ENCODE measurements at places on chromosomes 4 and X.

DNA sequence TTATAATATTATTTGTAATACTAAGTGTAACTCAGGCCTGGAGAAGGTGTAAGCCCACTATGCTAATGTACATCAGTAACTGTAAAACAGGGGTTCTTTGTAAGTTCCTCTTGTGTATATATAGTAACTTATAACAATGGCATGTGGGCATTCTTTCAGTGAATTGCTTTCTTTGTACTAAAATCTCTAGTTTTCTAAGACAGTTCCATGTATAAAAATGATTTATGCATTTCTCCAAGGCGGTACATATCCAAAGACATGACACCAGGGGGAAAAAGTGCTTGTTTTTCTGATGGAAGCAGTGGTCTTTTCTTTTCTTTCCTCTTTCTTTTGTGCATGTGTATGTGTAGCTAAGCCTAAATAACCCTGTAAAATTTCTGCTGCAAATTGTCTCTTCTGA lies 702.4 kb upstream of the GRID2 start:
- DNase-seq = no peak

DNA sequence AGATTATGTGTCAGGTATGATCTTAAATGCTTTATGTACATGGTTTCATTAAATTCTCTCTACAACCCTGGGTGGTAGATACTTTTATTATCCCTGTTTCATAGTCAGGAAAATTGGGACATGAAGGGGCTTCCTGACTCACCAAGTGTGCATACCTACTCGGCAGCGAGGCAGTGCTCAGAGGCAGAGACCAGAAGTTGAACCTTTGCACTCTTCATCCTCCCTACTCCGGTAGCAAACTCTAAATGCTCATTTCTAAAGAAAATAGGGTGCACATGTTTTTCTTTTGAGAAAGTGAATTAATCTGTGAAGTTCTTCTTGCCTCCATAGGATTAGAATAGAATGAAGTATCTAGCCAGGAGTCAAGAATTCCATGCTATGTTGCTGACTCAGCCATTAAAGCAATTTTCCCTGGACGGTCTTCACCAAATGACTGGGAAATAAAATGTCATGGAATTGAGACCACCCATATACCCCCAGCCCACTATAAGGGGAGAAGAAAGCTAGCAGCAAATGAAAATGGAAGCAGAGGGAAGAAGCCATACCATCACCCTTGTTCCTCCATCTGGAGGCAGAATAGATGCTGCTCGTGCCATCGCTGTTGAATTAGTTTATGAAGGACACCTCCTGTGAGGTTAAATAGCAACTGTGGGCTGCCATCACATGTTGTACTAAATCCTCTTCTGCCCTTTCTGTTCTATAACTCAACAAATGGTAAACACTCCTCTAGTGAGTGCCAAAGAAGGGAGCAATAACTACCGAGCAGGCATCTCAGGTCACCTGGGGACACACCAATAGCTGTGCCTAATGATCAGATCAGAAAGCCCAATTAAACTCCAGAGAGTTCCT lies 355.4 kb downstream of the CAMK2D start:
- no peak for DNase-seq

GRCh38 chrX:109536439-109537323 lies at the start of gene NXT2:
TSS of gene NXT2 (plus strand) at chrX:109536844. CDS start at chrX:109537007, 163 bp downstream.
- DNase-seq = peak; percentile 79

DNA sequence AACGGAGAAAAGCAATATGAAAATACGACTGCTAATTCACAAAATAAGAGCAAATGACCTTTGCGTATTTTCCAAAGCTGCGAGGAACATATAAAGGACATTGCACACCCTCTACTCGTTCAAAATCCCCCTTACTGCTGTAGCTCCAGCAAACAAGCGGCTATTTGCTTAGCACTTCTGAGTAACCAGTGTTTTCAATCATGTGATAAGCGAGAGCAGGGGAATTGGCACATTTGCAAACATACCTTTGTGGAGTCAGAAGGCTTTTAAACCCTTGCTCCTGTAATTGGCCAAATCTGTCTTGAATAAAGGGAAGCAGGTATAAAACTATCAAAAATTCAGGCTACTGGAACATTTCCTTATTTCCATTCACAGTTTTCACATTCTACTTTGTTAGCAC lies 610.2 kb downstream of the UBE2NL start:
- no peak for DNase-seq

- no peak for DNase-seq
Observed at GRCh38 chr4:139403462-139403861, 50.5 kb upstream of the RAB33B start.

GRCh38 chr4:182307746-182308145 lies 64.5 kb downstream of the TENM3 start:
- no peak for DNase-seq

- no peak for DNase-seq
Observed at GRCh38 chrX:65745992-65746391, 78.5 kb downstream of the MSN start.

DNA sequence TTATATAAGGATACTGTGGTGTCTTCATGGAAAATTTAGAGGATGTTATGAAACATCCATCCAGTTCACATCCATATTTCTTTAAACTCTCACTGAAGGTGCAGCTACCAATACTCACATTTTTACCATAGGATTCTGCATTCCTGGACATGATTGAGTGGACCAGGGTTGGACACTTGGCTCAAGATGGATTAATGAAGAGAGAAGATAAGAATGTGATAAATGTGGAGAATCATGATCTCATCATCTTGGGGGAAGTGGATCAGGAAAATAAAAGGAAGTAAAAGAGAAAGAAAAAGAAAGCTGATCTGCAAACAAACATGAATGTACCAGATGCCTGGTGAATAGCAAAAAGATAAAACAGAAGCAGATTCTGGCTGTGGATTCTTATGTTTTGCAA lies 175.4 kb downstream of the NPFFR2 start:
- DNase-seq = no peak

DNA sequence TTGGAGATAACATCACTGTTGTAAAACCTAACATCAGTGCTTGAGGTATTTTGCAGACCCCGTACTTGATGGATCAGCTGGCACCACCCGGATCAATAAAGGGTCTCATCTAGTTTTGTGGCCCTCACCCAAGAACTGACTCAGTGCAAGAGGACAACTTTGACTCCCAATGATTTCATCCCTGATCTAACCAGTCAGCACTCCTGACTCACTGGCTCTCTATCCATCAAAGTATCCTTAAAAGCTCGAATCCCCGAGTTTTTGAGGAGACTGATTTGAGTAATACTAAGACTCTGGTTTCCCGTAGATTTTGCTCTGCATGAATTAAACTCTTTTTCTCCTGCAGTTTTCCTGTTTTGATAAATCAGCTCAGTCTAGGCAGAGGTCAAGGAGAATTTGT lies 2498.1 kb downstream of the PCDH7 start:
- DNase-seq = no peak

GRCh38 chr4:72031868-72032608 lies at the start of gene NPFFR2:
TSS of gene NPFFR2 (plus strand) at chr4:72032000. CDS start at chr4:72128592, 96,592 bp downstream.
- DNase-seq = no peak

DNA sequence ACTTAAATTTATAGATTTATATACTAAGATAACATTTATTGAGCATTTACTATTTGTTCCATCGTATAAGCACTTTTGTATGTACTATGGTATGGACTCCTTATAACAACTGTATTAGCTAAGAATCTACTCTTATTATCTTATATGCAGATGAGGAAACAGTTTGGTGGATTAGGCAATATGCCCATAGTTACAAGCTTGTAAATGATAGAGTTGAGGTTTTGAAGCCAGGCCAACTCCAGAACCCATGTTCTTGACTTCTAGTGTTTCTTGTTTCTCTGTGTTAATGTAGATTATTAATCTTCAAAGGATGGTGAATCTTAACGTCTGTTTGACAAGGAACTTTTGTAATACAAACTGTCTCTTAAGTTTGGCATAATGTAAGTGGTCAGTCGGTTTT lies 71.3 kb downstream of the STIM2 start:
- no peak for DNase-seq

- no peak for DNase-seq
Observed at GRCh38 chr4:172838943-172839342, 329.7 kb upstream of the GALNT7 start.

DNA sequence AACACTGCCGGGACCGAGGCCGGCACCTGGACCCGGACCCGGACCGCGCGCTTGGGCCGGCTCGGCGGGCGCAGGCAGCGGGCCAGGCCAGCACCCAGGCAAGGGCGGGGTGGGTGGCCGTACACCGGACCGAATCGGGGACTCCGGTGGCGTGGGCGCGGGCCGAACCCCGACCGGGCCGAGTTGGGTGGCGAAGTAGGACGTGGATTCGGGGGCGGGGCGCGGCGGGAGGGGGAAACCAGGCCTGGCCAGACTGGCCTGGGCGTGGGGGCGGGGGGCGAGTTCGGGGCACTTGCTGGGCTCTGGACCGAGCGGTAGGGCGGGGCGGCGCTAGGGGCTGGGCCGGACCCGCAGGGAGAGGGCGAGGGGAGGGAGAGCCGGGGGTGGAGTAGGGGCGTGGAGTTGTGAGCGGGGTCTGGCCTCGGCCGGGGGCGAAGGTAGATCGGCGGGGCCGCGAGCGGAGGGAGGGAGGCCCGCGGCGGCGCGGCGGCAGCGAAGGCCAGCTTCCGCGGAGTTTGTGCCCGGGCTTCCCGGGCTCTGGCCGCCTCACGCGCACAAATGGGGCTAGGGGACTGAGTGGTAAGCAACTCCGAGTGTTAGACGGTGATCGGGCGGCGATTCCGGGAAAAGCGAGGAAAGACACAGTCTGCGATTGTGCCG lies 1.8 kb upstream of the BCORL1 start:
- DNase-seq = no peak

DNA sequence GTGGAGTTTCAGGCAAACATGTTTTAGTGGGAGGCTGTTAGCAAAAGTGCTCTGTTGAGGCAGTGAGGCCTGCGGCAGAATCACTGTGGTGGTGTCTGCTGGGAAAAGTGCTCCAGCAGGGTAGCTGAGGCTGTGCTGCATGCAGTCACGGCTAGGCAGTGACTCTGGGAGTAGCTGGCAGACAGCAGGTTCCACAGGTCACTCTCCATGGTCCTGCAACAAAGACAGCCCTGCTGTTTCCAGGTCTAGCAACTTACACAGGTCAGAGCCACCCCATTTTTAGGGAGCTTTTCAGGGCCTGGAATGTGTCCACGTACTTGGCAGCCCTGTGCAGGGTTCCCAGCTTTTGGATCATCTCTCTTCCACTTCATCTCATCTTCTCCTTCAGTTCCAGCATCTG lies 184.3 kb downstream of the NAA11 start:
- no peak for DNase-seq

DNA sequence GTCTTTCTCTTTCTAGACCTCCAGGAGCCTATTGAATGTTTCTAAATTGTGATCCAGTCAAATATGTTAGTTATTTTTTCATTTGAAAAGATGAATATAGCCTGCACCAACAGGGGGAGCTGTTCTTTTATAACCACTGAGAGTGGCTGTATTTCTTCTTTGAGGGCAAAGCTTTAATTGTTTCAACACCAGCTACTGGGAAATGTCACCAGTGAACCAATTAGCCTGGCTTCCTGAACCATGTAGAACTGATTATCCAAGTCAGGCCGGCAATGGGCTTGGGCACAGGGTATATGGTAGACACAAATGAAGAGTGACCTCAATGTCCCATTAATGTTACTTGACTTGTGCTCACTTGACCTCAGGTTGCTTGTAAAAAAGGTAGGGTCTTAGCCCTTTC lies 4.8 kb upstream of the DAPP1 start:
- DNase-seq = no peak

DNA sequence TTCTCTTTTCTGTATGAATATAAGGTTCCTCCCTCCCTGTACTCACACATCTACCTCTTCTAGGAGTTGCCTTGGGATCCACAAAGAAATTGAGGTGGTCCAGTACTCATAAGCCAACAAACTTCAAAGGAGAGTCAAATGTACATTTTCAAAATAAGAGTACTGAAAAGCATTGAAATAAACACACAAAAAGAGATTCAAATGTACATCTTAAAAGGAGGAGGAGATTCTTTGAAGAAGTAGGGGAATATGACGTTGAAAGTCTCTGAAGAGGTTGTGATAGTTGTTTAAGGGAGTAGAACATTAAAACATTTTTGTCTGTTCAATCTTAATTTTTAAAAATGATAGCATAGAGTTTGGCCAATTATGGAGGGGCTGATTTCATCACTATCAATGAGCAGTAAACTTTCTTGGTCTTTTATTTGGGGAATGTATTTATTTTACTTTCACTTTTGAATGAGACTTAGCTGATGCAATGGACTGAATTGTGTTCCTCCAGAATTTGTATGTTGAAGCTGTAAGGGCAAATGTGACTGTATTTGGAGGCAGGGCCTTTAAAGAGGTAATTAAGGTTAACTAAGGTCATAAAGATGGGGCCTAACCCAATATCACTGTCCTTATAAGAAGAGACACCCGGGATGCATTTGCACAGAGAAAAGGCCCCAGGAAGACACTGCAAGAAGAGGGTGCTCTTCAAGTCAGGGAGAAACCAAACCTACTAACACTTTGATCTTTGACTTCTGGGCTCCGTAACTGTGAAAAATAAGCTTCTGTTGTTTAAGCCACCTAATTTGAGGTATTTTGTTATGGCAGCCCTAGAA lies 226.3 kb upstream of the PGRMC2 start:
- DNase-seq = no peak

GRCh38 chrX:37921758-37922157 lies 74.4 kb upstream of the DYNLT3 start:
- DNase-seq = no peak

DNA sequence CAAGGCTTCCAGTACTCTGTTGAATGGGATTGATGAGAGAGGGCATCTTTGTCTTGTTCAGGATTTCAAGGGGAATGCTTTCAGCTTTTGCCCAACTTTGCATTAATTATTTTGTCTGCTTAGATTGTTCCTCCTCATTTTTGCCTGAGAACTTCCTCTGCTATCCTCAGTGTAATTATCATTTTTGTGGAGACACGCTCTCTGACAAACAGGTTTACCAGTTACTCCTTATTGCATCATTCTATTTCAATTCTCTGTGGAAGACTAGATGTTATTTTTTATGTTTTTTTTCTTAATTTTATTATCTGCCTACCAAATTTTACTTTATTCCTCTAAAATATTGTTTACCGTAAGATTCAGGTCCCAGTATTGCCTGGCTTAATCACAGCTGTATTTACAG lies 349.2 kb downstream of the ADGRL3 start:
- no peak for DNase-seq

GRCh38 chr4:38161208-38162113 lies 201.3 kb downstream of the PTTG2 start:
- DNase-seq = no peak

DNA sequence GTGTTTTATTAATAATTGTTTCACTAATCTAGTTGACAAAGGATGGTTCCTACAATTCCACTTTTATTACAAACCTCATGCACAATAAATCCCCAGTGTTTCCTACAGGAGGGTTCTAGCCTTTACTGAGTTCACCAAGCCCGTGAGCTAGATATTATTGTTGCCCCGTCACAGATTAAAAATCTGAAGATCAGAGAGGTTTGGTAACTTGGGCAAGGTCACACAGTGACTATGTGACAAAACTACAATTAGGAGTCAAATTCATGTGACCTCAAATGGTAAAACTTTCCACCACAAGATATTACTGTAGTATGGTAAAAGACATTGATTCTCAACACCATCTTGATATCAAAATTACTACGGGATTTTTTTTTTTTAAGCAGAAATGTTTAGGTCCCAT lies 124.6 kb downstream of the BTC start:
- no peak for DNase-seq

- DNase-seq = no peak
Observed at GRCh38 chrX:2490634-2491033, 10.1 kb downstream of the DHRSX start.

GRCh38 chr4:88659890-88660208 lies 37.8 kb downstream of the NAP1L5 start:
- no peak for DNase-seq

All from left renal pelvis (tissue), 4 donors.